CD4-positive, alpha-beta T cell treated with Interferon alpha-2 for 1 hour (primary cell): ENCODE measurements at places on chromosomes 1 and 21.

GRCh38 chr1:183565261-183565660 lies 25.0 kb downstream of the NCF2 start:
- DNase-seq, result no peak

- no peak for DNase-seq
Observed at GRCh38 chr1:113945329-113945728, 16.2 kb downstream of the HIPK1 start.

- peak; percentile 20 for DNase-seq
Observed at GRCh38 chr1:234607109-234608024, 2.6 kb downstream of the IRF2BP2 start.

- DNase-seq, result no peak
Observed at GRCh38 chr1:56295949-56296929, 283.1 kb downstream of the PLPP3 start.
